ENCODE measurements at places on chromosomes 12 and 14. TPM values are rescaled to one million over a fixed set of nuclear protein-coding genes. Genes with fewer than 3 reads are reported as not detected.

Gene KRT72
- total RNA-seq = not detected

Gene FIGNL2
- 0.26 TPM for total RNA-seq

Gene KIAA0586
- total RNA-seq = 5.0 TPM

Gene IAPP
- total RNA-seq = not detected

Gene ZNF219
- 28.4 TPM for total RNA-seq

Gene FOXN4
- 0.03 TPM for total RNA-seq

Gene CYP27B1
- total RNA-seq = 2.0 TPM

Gene BMP4
- total RNA-seq = 2.5 TPM

Gene COX14
- total RNA-seq = 72.4 TPM

Gene KCNK13
- 0.10 TPM for total RNA-seq

Gene ACYP1
- 26.1 TPM for total RNA-seq

Gene WIF1
- total RNA-seq = not detected

Gene TNFAIP2
- total RNA-seq = 270 TPM

Gene RPS6KL1
- 0.44 TPM for total RNA-seq

Gene CCDC177
- 0.05 TPM for total RNA-seq

Gene SERPINA4
- 0.08 TPM for total RNA-seq

Gene TSPAN11
- total RNA-seq = 0.10 TPM

Gene OR4E1
- total RNA-seq = not detected

Gene PROX2
- not detected for total RNA-seq

Gene GLIPR1L1
- total RNA-seq = not detected

Gene PZP
- total RNA-seq = not detected

Gene ISM2
- total RNA-seq = 0.49 TPM

Gene PLA2G1B
- not detected for total RNA-seq

Gene PTGER2
- total RNA-seq = 3.3 TPM

Gene KLHL33
- total RNA-seq = not detected

Gene DDN
- 0.75 TPM for total RNA-seq

Gene ANKS1B
- total RNA-seq = 0.72 TPM

Gene SLC25A47
- total RNA-seq = not detected

Gene DPF3
- total RNA-seq = 0.13 TPM

Gene LALBA
- total RNA-seq = not detected

Gene MGP
- total RNA-seq = not detected

Gene C12orf50
- total RNA-seq = not detected

Gene COCH
- 25.2 TPM for total RNA-seq

Gene CLECL1
- not detected for total RNA-seq

Gene OAS2
- 0.11 TPM for total RNA-seq
